ENCODE measurements at places on chromosomes 1 and 21.
A peak's percentile ranks its signal among the peaks of the same experiment; 100 is the strongest.

- no peak for DNase-seq
Observed at GRCh38 chr1:58818976-58819375, 35.1 kb upstream of the JUN start.

- peak; percentile 76 for DNase-seq
Observed at GRCh38 chr21:41250519-41250918, 66.1 kb upstream of the FAM3B start.

- peak; percentile 6 for DNase-seq
Observed at GRCh38 chr21:38721958-38722357, 83.8 kb upstream of the ETS2 start.

DNA sequence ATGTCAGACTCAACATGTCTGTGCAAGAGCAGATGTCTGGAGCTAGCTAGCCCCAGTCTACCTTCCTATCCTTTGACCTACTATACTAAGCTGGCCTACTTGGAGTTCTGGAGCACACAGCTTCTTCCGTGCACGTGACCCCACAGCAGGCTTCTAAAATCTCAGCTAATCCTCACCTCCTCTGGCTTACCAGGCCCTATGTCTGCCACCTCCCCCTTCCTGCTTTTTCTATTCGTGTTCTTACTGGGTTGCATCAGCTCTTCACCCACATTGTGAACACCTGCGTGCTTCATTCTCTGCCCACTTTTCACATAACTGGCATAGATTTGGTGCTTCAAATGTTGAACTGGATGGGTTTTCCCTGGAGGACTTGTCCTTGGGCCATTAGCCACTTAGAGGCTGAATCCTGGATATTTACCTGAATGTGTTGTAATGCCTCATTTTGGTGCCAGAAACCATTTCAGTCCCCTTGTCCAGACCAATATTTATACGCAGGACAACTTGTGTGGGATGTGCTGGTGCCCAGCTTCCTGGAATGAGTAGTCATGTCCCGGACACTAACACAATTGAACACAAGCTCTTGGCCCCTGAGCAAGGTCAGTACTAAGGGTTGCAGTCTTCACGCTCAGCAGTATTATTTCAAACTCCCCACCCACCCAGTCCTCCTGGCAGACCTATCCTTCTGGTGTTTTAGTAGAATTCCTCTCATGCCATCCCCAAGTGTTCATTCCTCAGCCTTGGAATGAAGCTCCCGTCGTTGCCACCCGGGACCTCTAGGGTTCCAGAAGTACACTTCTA, 24.0 kb downstream of the TENT5C start:
- DNase-seq = no peak

GRCh38 chr1:31142406-31142805, 76.9 kb upstream of the PUM1 start:
- DNase-seq = no peak

GRCh38 chr1:22207511-22208267, 64.8 kb upstream of the WNT4 start:
- DNase-seq = no peak

GRCh38 chr1:147168626-147169058, 3.6 kb downstream of the PRKAB2 start:
- DNase-seq = peak; percentile 36

DNA sequence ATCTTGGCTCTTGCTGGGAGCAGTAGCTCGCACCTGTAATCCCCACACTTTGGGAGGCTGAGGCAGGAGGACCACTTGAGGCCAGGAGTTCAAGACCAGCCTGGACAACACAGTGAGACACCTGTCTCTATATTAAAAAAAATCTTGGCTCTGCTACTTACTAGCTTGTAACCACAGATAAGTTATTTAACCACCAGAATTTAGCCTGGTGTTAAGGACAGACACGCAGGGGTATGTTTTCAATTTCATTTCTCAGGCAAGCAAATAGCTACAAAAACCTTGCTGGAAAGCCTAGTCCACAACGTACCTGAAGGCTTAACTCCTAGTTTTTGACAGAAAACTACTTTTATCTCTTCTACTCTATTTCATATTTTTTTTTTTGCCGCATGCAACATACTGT, 24.8 kb upstream of the GFI1 start:
- no peak for DNase-seq

GRCh38 chr1:107379826-107380225, 239.0 kb downstream of the NTNG1 start:
- no peak for DNase-seq

DNA sequence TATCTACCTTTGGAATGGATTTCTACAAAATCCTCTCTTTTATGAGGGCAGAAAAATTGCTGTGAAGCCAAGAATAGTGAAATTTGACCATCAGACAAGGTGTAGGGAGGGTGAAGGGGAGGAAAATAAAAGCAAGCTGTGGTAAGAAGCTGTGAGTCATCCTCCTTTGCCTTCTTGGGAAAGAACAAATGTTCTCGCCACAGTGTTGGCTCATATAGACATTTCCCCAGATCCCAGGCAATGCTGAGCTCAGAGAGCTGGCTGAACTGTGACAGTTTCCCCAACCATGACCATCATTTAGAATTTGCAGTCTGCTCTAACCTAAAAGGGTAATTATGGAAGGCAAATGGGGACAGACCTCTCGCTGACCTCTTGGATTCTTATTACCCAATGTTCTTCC, 235.4 kb downstream of the PBX1 start:
- DNase-seq = peak; percentile 96

- DNase-seq = no peak
Observed at GRCh38 chr1:15944308-15945010, 31.4 kb downstream of the ZBTB17 start.

- DNase-seq = no peak
Observed at GRCh38 chr1:112373806-112374205, 22.2 kb upstream of the CTTNBP2NL start.

DNA sequence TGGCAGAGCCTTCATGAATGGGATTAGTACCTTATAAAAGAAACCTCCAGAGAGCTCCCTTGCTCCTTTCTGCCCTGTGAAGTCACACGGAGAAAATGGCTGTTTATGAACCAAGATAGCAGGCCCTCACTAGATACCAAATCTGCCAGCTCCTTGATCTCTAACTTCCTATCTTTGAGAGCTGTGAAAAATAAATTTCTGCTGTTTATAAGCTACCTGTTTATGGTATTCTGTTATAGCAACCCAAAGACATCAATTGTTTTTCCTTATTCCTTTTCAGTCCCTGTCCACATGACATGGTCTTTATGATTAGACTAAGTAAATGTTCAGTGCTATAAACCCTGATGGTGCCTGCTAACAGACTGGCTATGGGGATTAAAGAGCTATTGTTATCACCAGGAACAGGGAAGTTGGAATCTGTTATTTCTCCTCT, 9.7 kb upstream of the STIL start:
- DNase-seq = no peak

DNA sequence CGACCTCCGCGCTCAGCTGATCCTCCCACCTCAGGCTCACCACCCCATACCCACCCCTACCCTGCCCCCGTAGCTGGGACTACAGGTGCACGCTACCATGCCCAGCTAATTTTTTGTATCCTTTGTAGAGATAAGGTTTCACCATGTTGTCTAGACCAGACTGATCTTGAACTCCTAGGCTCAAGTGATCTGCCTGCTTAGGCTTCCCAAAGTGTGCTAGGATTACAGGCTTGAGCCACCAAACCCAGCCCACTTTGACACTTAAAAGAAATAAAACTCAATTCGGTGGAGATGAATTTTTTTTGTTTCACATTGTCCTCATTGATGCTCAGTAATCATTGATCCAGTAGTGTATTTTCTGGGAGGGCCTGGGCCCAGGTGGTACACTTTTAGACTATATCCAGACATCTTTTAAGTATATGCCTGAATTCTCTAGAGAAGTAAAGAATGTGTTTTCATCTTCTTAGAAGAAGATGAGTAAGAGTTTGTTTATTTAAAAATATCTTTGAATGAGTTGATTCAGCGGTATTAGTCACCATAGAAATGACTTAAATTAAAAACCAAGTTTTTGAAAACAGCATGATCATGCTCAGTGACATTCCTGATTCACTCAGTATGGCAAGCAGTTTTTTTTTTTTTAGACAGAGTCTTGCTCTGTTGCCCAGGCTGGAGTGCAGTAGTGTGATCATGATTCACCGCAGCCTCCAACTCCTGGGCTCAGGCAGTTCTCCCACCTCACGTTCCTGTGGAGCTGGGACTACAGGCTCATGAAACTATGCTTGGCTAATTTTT, 57.8 kb downstream of the EPB41 start:
- DNase-seq = peak; percentile 92

DNA sequence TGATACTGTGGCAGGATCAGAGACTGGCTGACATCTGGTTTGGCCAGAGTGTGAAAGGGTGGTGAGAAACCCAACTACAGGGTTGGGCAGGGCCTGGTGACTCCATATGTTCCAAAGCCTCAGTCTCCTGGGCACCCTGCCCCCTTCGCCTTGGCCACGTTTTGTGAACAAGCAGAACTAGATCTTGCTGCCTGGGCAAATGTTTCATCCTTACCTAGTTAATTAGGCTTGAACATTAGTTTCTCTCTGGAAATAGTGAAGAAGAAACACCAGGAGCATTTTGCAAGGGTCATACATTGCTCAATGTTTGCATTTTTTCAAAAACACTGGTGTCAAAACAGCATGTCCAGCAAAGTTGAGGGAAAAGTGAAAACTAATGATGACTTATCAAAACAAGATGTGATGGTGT, 60.5 kb downstream of the MAP3K7CL start:
- no peak for DNase-seq

DNA sequence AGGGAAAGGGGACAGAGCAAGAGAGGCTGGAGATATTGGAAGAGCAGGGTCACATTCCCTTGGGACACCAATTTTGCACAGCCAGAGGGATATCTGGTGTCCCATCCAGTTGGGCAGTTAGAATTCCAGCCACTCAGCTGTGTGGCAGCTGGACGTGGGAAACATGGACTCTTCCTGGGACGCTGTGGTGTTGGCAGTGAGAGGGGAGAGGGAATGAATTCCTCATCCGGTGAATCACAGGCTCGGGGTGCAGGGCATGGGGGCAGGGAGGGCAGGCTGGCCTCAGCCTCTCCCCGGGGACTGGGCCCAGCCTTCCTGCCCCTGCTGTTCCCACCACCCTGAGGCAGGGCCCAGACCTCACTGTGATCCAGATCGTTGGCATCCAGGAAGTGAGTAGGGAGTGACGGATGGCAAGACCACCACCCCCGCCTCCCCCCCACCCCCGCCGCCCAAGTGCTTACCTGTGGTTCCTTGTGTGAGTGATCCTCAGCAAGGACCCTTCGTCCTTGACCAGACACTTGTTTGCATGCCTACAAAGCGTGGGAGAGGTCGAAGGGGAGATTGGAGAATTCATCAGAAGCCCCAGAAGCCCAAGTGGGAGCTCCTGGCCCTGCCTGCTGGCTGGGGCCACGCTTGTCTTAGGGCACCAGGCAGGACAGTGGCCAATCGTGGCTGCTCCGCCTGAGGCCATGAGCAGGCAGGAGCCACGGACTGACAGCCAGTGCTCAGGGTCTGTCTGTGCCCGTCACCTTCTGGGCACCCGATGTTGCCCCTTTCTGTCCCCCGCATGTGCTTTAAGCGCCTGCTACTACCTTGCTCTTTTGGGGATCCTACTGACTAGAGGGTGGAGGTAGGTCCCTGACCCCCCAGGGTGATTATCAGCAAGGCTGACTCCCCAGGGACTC, 8.7 kb downstream of the WNT3A start:
- DNase-seq = peak; percentile 37

GRCh38 chr1:77975907-77976306, 3.0 kb downstream of the FUBP1 start:
- DNase-seq = no peak

GRCh38 chr1:176754676-176755075, 291.7 kb downstream of the PAPPA2 start:
- DNase-seq = no peak

DNA sequence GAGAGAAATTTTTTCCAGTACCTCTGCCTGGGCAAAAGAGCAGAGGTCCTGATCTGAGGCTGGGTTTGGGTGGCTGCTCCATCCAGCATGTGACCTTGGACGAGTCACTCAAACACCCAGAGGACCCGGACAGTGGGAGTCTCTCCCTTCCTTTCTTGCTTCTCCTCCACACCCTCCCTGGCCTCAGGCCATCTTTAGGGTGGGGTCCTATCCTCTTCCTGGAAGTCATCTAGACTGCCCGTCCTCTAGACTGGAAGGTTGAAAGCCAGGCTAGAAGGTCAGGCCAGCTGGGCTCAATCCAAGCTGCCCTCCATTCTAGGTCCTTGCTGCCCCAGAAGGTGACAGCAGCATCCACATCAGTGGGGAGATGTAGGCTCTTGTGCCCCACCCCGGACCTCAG, 599.5 kb downstream of the MATN1 start:
- DNase-seq = no peak

- DNase-seq = peak; percentile 71
Observed at GRCh38 chr1:186155594-186155993, 219.5 kb downstream of the TPR start.

DNA sequence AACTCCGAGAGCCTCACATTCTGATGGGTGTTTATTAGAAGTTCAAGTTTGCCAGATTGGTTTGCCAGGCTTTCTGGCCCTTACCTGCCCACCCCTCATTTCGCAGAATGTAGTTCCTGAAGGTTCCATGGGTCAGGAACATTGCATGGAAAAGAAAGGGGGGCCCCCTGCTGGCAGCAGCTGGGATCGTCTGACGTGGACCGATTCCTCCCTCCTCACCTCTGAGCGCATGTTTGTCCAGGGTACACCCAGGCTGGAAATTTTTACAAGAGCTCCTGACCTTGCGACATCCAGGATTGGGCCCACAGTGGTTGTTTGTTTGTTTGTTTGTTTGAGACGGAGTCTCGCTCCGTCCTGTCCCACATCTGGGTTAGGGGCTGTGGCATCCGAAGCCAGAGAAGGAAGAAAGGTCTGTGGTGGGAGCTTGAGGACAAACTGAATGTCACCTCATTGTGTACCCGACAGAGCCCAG, 126.0 kb upstream of the TMEM51 start:
- DNase-seq = peak; percentile 44

DNA sequence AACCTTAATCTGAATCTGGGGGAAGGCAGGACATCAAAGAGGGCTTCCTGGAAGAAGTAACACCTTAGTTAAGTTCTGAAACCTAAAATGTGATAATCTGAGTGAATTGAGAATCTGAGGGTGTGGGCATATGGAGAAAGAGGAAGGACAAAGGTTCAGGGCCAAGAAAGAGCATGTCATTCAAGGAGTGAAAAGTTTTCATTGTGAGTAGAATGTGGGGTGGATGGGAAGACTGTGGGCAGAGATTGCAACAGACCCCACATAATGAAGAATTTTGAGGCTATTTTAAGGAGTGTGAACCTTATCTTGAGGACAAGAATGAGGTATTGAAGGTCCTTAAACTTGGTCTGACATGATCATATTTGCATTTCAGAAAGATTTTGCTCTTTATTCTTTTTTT, 227.2 kb downstream of the PTGER3 start:
- DNase-seq = no peak

DNA sequence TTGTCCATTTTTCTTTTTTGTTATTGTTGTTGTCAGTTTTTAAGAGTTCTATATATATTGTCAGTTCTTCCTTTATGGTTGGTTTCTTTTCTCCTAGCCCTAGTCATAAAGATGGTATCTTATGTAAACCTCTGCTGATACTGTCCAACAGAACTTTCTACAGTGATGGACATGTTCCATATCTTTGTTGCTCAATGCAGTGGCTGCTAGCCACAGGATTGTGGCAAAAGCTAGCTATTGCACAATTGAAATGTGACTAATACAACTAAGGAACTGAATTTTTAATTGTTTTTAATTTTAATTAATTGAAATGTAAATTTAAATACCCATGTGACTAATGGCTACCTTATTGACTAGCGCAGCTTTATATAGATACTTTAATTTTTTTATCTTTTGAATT, 411.8 kb upstream of the PTBP2 start:
- peak; percentile 66 for DNase-seq
